ENCODE measurements at places on chromosomes 11 and 22. TPM values are rescaled to one million over a fixed set of nuclear protein-coding genes. Genes with fewer than 3 reads are reported as not detected.

Gene MOGAT2
- not detected for total RNA-seq

Gene MIOX
- total RNA-seq: 0.20 TPM

Gene FAT3
- total RNA-seq: 0.56 TPM

Gene APOA5
- 0.43 TPM for total RNA-seq

Gene OR52W1
- total RNA-seq: not detected

Gene SHANK2
- 40.4 TPM for total RNA-seq

Gene CDC45
- total RNA-seq: 2.2 TPM

Gene ANKK1
- 0.63 TPM for total RNA-seq

Gene PYGM
- 0.24 TPM for total RNA-seq

Gene ZNF214
- total RNA-seq: 6.8 TPM

Gene SYT12
- 1.4 TPM for total RNA-seq

Gene OR52N4
- not detected for total RNA-seq

Gene GSTT2B
- total RNA-seq: 20.1 TPM

DNA sequence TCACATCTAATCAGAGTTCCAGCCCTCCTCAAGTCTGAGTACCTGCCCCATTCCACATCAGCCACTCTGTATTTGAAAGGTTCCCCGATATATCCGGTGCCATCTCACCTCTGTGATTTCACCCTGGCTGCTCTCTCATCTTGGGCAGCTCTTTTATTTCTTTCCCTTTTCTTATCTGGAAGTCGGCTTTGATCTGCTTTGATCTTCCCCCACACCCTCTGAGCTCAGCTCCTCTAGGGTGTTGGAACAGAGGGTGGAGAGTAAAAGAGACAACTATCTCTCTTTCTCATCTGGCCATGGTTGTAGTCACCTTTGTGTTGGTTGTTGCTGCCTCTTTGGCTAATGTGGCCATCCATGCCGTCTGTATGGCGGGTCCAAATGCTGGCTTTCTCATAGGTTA lies 108.3 kb downstream of the ENTHD1 start:
- H3K4me3 ChIP-seq: no peak overlapping the region
- H3K27ac ChIP-seq: no peak overlapping the region
- DNase-seq: no peak
- no peaks in the 10 kb centered on the region for H3K4me1 ChIP-seq

DNA sequence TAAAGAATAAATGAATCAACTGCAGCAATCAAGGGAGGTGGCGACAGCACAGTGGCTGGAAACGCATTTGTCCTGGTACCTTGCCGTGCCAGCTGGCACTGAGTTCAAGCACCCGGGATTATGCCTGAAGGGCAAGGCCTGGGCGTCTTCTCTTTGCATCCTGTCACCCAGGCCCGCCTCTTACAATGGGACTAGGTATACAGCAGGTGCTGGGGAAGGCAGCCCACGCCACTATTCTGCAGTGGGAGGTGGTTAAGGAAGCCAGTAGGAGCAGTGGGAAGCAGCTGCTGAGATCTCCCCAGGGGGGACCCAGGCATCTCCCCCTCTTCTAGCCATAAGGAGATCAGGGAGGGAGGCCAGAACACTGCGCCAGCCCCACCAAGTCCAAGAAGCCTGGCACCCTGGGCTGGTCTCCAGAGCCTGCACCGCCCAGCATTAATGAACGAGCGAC lies 15.3 kb upstream of the BAIAP2L2 start:
- H3K4me3 ChIP-seq: no peak overlapping the region
- no peaks in the 10 kb centered on the region for H3K36me3 ChIP-seq
- no peaks in the 10 kb centered on the region for H3K4me1 ChIP-seq
- no peak overlapping the region for H3K27ac ChIP-seq
- DNase-seq: no peak

DNA sequence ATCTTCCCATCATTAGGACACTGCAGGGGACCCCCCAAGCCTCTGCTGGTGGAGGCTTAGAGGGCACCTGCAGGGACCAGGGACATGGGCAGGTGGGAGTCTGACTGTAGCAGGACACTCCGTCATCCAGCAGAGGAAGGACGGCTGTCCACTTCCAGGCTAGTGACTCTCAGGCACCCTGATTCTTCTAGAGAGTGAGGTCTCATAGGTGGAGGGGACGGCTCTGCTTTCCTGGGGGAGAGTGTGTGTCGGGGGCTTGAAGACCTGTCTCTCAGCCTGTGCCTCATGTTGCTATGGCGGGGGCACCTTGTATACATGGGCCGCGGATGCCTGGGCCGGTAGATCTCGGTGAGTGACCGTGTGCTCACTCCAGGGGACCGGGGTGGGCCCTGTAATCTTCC lies 1116.6 kb downstream of the BRD1 start:
- H3K27me3 ChIP-seq: no peaks in the 10 kb centered on the region
- no peaks in the 10 kb centered on the region for H3K4me1 ChIP-seq
- no peak overlapping the region for H3K4me3 ChIP-seq
- H3K36me3 ChIP-seq: no peaks in the 10 kb centered on the region
- H3K27ac ChIP-seq: no peak overlapping the region

DNA sequence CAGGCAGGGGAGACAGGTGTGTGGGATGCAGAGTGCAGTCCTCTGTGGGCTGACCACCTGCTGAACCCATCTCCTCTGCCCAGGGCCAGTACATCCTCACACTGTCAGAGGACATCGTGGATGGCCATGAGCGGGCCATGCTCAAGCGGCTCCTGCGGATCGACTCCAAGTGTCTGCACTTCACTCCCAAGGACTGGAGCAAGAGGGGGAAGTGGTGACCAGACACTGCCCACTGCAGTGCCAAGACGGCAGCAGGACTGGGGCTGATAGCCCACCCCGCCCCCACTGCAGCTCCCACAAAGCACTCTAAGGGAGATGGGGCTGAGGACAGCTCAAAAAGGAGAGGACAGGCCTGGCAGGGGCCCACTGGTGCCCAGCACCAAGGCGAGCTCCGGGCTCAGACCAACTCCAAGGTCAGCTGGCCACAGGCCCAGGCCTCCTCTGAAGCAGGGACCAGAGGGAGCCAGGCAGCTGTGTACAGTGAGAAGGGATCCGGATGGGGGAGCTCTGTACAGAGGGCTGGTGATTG lies 1.6 kb downstream of the RNASEH2C start:
- H3K36me3 ChIP-seq: no peaks in the 10 kb centered on the region
- H3K27me3 ChIP-seq: no peaks in the 10 kb centered on the region
- peak overlapping the region; percentile 69 for H3K4me3 ChIP-seq
- no peak overlapping the region for H3K27ac ChIP-seq
- DNase-seq: peak; percentile 55

- H3K27me3 ChIP-seq: no peaks in the 10 kb centered on the region
- H3K27ac ChIP-seq: peak overlapping the region; percentile 78
- peaks cover 2% of the 10 kb centered on the region for H3K4me1 ChIP-seq
- peak; percentile 79 for DNase-seq
These were observed 642 bp downstream of the CYP2R1 start for GRCh38 chr11:14891143-14892035.

DNA sequence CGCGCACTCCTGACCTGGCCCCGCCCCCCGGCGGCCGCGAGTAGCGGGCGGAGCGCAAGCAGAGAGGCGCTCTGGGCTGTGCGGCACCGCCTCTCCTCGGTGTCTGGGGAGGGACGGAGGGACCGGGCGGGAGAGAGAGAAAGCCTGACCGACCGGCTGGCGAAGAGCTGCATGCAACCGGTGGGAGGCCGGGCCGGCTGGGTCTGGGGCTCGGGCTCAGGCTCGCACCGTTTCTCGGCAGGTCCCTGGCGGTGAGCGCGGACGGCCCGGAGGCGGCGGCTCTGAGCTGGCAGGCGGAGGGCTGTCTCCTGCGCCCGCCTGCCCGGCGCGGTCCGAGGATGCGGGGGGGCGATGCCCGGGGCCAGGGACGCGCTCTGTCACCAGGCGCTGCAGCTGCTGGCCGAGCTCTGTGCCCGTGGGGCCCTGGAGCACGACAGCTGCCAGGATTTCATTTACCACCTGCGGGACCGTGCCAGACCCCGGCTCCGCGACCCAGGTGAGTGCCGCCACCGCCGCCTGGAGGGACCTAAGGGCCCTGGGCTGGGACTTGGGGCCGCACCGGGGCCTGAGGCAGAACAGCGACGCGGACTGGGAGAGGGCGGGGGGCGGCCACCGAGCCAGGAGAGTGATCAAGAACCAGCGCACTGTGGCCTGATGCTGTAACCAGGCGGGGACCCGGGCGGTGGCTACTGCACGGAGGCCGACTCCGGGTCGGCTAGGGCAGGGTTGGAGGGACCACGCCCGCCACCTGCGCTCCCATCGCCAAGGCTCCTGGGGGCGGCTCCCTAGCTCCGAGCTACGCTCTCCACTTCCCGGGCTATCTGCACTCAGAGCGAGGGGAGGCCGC lies at the start of gene SYT9:
Gene SYT9, plus strand, starts transcription at position 69 of the 847 bp plus-strand sequence. Its CDS starts 283 bp downstream, at position 352.
- peak; percentile 10 for DNase-seq
- H3K36me3 ChIP-seq: no peaks in the 10 kb centered on the region
- H3K4me3 ChIP-seq: peak within 1 kb of the TSS; percentile 29
- H3K4me1 ChIP-seq: no peaks in the 10 kb centered on the region
- no peaks in the 10 kb centered on the region for H3K27me3 ChIP-seq

GRCh38 chr11:114250180-114250579 lies 46.0 kb upstream of the NNMT start:
- H3K27ac ChIP-seq: peak overlapping the region; percentile 39
- no peaks in the 10 kb centered on the region for H3K36me3 ChIP-seq
- no peak for DNase-seq
- H3K4me1 ChIP-seq: peaks cover 12% of the 10 kb centered on the region
- no peaks in the 10 kb centered on the region for H3K27me3 ChIP-seq

GRCh38 chr11:35344681-35345574 lies 74.4 kb downstream of the SLC1A2 start:
- H3K4me3 ChIP-seq: no peak overlapping the region
- no peak overlapping the region for H3K27ac ChIP-seq
- H3K4me1 ChIP-seq: no peaks in the 10 kb centered on the region
- H3K36me3 ChIP-seq: no peaks in the 10 kb centered on the region
- H3K27me3 ChIP-seq: no peaks in the 10 kb centered on the region

DNA sequence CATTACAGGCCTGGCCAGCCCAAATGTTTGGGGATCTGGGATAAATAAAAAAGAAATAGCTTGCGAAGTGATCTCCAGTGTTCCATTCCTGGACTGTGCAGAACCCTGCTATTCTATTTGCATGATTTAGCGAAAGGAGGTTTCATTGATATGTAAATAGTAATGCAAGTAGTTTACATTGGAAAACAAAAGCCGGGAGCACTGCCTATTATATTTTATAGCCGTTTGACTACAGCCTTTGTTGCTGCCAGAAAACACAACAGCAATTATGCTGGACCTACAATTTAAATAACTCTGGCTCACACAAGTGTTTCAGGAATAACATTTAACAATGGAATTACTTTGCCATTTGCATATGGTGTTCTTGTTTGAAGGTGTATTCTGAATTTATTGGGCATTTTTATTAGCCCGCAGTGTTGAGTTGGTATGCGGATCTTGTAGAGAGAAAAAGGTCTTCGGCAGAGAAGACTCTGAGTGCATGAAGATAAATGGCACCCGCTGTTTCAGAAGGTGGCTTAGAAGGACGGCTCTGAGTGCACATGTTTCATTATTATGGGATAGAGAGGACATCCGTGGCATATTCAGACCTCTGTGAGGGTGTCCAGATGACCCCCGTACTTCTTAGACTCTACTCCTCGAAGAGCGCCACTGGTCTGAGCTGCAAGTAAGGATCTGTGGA lies 315.0 kb downstream of the BRD1 start:
- no peaks in the 10 kb centered on the region for H3K27me3 ChIP-seq
- no peaks in the 10 kb centered on the region for H3K4me1 ChIP-seq
- no peak overlapping the region for H3K4me3 ChIP-seq
- DNase-seq: no peak

DNA sequence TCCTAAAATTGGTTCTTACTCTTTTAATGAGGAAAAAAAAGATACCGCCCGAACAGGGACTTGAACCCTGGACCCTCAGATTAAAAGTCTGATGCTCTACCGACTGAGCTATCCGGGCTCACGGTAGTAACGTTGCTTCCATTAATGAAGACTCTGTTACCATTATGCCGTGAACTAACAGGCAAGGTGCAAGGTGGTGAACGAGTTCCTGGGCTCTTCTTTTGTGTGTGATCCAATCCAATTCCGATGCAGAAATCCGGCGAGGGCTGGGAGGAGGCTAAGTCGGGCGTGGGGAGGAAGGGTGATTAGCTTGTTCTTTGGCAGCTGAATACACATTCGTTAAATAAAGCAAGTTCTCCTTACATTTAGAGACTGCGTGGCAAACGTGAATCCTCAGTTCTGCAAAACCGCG lies 49.0 kb downstream of the OR4D9 start:
- peaks cover 6% of the 10 kb centered on the region for H3K4me1 ChIP-seq
- no peaks in the 10 kb centered on the region for H3K36me3 ChIP-seq
- H3K27ac ChIP-seq: peak overlapping the region; percentile 85
- H3K4me3 ChIP-seq: peak overlapping the region; percentile 65

DNA sequence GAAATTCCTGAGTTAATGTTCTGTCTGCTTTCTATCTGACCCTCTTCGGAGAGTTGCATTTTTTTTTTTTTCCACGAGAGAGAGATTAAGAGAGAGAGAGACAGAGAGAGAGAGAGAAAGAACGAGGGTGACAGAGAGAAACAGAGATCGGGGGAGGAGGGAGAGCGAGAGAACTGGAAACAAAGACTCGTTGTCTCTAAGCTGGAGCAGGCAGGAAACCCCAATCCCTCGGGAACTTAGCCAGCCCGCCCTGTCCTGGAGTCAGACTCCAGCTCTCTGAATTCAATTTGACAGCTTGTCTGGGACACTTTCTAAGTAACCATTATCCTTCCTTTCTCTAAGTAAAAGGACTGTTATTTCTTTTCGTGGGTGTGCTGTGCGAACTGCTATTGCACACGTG lies 76.9 kb downstream of the KCNJ1 start:
- no peak overlapping the region for H3K4me3 ChIP-seq
- no peak for DNase-seq
- H3K27me3 ChIP-seq: no peaks in the 10 kb centered on the region
- no peaks in the 10 kb centered on the region for H3K4me1 ChIP-seq
- H3K27ac ChIP-seq: no peak overlapping the region

DNA sequence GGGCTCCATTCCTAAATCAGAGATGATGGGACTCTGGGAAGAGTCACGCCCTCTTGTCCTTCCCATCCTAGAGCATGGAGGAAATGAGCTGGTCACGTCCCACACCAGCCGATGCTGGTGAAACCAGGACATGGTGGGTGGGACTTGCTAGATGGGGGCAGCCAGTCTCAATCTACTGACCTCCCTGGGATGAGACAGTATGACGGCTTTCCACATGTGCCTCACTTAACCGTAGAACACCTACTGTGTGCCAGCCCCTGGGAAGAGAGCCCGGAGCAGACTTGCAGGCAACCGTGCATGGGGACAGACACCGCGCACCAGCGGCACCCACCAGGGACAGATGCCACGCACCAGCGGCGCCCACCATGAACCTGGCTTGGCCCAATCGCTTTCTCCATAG lies 3.8 kb downstream of the OSBPL5 start:
- no peak overlapping the region for H3K4me3 ChIP-seq
- DNase-seq: peak; percentile 37
- peak overlapping the region; percentile 6 for H3K27ac ChIP-seq
- H3K36me3 ChIP-seq: no peaks in the 10 kb centered on the region

GRCh38 chr22:19666673-19667593 lies 47.4 kb upstream of the SEPTIN5 start:
- H3K4me3 ChIP-seq: no peak overlapping the region
- DNase-seq: no peak
- no peaks in the 10 kb centered on the region for H3K27me3 ChIP-seq
- H3K36me3 ChIP-seq: no peaks in the 10 kb centered on the region
- no peak overlapping the region for H3K27ac ChIP-seq

GRCh38 chr11:31303644-31304180 lies 65.8 kb downstream of the DCDC1 start:
- H3K27ac ChIP-seq: no peak overlapping the region
- H3K4me3 ChIP-seq: no peak overlapping the region
- no peak for DNase-seq
- no peaks in the 10 kb centered on the region for H3K4me1 ChIP-seq

All from ovary (tissue), 10 donors.